ENCODE measurements at places on chromosomes 11 and 22.

GRCh38 chr11:128057786-128058395, 529.5 kb downstream of the ETS1 start:
- DNase-seq: peak; percentile 39

DNA sequence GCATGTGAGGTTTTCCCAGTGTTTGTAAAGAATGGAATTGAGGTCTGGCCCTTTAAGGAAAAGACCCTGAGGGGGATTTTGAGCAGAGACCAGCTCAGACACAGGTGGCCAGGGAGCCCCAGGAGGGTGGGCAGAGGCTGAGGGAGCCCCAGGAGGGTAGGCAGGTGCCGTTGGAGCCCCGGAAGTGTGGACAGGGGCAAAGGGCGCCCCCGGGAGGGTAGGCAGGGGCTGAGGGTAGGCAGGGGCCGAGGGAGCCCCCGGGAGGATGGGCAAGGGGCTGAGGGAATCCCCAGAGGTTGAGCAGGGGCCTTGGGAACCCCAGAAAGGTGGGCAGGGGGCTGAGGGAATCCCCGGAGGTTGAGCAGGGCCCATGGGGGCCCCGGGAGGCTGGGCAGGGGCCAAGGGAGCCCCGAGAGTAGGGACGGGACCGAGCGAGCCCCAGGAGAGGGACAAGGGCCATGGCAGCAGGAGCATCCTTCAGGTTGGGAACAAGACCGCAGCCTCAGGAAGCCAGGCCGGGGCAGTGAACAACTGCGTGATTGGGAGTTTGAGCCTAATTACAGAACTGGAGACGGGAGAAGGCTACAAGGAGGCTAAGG, 292.0 kb downstream of the BRD1 start:
- DNase-seq: no peak

GRCh38 chr11:118615976-118616371, 8.6 kb downstream of the PHLDB1 start:
- DNase-seq: peak; percentile 48

GRCh38 chr11:17597770-17598169, 50.7 kb downstream of the OTOG start:
- no peak for DNase-seq

- DNase-seq: peak; percentile 72
Observed at GRCh38 chr11:78586452-78587046, 11.9 kb upstream of the NARS2 start.

GRCh38 chr11:68090706-68091105, 30.5 kb downstream of the CHKA start:
- DNase-seq: no peak

DNA sequence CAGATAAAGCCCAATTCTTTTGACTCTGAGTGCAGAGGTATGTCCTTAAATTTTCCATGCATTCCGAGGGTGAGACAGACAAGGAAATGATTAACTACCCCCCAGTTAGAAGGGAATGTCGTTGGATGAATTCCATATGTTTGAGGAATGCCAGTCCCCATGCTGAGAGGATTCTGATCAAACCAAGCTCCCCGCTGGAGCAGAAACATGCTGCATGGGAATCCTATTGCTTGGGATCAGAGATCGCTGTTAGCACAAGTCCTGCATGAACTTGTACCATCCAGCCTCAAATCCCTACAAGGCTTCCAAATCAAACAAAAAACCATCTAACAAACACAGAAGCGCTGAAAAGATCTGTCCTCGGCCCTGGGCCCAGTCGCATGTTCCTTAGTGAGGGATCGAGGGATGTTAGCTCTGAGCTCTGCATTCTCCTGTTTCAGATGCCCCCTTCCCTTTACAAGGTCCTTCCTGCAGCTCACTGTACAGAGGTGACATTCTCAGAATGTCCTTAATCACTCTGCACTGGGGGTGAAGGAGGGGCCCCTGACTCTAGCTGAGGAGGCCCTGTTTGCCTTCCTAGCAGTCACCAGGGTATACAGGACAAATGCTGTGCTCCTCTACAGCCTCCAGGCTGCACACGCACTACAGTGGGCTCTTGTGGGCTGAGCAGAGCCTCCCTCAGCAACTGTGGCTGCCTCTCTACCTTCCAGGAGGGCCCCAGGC, 353.4 kb downstream of the TENM4 start:
- no peak for DNase-seq

DNA sequence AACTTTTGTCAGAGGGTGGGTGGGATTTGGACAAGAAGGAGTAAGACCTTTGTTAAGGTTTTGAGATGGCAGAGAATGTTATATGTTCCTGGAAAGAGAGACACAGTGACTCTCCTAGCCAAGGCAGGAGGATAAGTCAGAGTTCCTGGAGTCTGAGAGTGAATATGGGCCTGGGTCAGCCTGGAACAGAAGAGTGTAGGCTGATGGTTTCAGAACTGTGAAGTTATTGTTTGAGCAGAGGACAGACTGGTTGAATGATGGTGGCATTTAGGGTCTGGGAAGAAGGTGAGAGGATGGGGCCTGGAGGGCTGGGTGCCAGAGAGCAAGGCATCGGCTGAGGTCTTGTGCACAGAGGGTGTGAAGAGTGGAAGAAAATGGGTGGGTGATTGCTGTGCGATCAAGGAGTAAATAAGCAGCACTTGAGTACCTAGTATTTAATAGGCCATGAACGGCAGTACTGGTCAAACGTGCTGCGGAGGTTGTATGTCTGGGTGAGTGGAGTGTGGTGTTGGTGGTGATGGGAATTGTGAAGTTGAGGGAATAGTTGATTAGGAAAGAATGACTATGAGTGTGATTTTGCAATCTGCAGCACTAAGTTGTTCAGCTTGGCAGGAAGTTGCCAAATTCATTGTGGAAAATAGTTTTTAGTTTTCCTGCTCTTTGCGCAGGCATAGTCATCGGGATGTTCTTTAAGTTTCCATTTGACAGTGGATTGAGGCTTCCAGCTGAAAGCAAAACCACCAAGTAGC, 1.8 kb downstream of the PANX1 start:
- DNase-seq: no peak

- no peak for DNase-seq
Observed at GRCh38 chr11:130964058-130964792, 47.9 kb upstream of the SNX19 start.

DNA sequence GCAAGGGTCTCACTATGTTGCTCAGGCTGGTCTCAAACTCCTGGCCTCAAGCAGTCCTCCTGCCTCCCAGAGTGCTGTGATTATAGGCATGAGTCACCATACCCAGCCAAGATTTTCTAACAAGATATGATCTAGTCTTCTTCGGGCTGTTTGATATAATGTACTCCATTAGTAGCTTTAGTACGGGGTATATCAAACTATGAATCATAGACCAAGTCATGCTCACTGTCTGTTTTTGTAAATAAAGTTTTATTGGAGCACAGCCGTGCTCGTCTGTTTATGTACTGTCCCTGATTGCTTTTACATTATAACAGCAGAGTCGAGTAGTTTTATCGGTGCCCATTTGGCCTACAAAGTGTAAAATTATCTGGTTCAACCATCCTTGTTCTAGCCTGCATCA, 43.9 kb upstream of the GRIK4 start:
- DNase-seq: no peak
